Activated CD4-positive, alpha-beta T cell treated with anti-CD3 and anti-CD28 coated beads for 24 hours (primary cell): ENCODE measurements at places on chromosomes 11 and 22.

- no peak for DNase-seq
Measured at GRCh38 chr11:134438542-134439537, 26.8 kb upstream of the B3GAT1 start.

GRCh38 chr11:72292106-72292785, 48.3 kb upstream of the PHOX2A start:
- DNase-seq: no peak

DNA sequence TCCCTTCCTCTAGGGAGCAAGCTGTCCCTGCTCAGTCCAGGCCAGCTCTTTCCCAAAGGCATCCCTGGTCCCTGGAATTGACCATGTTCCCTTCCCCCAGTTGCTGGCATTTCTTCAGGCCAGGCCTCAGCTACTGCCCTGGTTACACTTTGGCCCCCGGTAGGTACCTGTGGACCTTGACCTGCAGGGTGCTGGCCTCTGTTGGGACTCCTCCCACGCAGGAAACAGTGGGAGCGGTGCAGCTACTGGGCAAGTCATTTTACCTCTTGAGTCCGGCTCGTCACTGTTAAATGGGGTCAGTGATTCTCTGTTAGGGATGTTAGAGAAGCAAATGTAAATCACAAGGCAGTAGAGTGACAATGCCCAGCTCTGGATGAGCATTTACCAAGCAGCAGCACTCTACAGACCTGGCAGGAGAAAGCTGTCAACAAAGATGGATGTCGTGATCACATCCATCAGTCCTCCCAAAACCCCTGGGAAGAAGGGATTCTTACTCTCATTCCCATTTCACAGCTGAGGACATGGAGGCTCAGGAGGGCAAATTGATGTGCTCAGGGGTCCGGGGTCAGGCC, 16.9 kb downstream of the MYO7A start:
- DNase-seq: no peak

DNA sequence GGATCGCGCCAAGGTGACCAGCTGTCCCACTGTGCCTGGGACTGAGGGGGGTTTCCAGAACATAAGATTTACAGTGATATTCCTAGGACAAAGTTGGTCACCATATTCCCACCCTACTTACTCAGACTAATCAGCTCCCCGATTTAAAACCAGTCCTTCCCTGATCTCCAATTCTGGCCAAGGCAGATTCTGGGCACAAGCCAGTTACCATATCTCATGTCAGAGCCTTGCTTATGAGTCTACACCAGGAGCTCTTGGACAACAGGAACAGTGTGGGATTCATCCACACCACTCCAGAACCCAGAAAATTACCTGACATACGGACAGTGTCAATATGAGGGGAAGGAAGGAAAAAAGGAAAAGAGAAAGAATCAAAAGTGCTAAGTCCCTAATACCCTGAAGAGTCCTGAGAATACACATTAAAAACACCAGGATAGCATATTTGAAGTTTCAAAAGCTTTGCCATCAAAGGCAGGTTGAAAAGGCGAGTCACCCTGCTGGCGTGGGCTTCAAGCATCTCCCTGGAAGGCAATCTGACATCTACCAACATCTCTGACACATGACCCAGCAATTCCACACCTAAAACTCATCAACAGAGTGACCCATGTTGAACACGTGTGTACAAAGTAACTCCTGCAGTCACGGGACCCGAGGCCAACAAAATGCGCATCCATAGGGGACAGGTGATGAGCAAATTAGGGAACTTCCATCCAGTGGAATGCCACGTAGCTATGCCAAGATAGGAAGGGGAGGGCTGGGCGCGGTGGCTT, 8.0 kb upstream of the IL2RB start:
- DNase-seq: no peak

DNA sequence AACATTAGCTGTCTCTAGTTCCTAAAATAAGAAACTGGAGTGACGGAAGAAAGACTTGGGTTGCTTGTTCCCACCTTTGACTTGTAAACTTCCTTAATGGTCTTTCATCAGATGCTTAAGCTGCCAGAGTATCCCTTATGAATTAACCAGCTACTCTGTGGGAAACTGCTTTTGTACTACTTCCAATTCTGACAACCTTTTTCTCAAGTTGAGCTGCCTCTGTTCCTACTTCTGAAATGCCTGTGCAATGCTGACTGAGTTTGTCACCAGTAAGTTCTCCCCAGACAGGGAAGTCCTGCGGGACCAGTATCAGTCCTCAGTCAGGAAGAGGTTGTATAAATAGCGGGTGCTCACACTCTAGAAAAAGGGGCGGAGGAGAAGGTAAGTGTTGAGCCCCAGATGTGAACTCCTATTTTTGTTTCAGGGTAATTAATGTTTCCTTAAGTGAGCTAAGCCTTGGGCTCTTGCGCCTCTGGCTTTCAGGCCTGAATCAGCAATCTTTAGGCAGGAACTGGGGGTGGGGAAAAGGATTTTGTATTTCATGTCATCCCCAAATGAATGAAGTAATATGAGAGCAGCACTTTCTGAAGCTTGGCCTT, 67.2 kb downstream of the CECR2 start:
- no peak for DNase-seq

DNA sequence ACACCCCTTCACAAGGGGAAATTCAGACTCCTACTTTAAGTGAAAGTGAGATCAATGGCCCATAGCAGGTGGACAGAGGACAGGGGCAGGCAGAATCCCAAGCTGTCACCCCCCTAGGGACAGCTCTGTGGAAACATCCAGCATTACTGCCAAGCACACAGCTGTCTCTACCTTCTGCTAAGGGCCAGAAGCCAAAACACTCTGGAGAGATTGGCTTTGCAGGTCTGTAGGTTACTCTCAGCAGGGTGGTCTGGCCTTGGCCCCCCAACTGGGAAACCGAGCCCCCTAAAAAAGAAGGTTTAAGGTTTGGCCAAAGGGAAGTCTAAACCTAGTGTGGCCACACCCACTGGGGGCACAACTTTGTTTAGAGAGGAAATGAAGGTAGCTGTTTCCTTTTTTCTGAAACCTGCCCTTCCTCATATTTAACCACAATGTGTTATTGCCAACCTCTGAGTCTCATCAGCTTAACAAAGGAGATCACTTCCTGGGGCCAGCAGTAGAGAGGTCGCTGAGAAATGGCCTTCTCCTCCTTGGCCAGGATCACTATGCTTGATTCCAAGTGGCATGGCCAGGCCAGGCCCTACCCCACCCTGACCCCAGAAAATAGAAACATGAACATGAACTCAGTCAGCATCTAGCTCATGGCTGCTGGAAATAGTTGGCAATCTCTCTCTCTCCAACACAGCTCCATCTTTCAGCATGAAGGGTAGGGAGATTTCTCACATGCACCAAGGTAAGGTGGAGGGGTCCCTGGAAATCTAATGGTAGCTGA, 25.9 kb upstream of the SCARF2 start:
- no peak for DNase-seq

- no peak for DNase-seq
Measured at GRCh38 chr11:35289821-35290220, 129.5 kb downstream of the SLC1A2 start.

GRCh38 chr11:127334466-127334865, 333.9 kb upstream of the KIRREL3 start:
- DNase-seq: no peak

DNA sequence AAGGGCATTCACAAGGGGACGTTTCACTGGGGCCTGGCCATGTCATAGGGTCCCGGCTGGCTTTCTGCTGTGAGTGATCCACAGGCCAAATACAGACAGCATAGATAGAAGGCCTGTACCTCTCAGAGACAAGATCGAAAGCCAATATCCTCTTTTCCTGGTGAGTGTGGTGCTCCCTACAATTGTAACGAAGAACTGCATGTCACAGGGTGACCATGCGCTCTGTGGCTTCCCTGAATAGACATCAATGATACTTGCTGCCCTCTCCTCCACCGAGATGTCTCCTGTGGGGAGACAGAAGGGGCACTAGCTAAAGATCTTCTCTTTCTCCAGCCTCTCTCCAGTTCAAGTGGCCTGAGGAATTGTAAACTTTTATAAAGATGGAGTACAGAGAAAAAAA, 226.1 kb upstream of the POU2AF2 start:
- DNase-seq: no peak

DNA sequence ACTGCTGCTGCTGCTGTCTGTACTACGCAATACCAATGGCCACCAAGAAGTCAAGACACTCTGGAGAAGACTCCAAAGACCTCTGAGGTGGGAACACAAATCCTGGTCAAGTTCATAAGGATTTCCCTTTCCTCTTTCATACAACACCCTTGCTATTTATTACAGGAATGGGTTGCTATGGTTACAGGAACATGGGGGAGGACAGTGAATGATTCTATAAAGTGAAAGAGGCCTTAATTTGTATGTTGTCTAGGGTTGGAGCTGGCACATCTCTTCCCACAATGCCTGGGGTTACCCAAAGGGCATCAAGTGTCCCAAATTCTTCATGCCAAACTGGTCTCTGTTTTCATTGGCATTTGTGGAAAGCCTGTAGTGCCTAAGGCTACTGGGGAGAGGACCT, 11.4 kb upstream of the SEC14L3 start:
- DNase-seq: no peak

GRCh38 chr11:103953797-103954486, 82.5 kb upstream of the DDI1 start:
- no peak for DNase-seq

GRCh38 chr11:84909740-84910139, 717.4 kb downstream of the DLG2 start:
- no peak for DNase-seq

DNA sequence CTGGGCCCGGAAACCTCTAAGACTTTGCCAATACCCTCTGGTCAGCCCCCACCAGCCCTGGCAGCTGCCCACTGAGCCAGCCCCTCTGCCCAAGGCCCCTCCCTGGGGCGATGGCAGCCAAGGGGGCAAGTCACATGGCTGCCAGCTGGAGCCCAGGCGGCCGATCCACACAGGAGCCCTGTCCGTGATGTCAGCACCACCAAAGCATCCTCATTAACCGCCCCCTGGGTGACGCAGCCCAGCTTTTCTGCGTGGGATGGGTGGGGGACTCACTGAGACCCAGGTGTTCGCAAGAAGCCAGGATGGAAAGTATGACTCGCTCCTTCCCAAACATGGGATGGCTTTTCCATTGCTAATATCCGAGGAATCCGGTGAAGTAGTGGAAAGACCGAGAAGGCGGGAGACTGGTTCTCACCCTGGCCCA, 46.6 kb upstream of the WNT7B start:
- DNase-seq: no peak

- DNase-seq: no peak
Measured at GRCh38 chr11:110362971-110363509, 66.6 kb upstream of the RDX start.

DNA sequence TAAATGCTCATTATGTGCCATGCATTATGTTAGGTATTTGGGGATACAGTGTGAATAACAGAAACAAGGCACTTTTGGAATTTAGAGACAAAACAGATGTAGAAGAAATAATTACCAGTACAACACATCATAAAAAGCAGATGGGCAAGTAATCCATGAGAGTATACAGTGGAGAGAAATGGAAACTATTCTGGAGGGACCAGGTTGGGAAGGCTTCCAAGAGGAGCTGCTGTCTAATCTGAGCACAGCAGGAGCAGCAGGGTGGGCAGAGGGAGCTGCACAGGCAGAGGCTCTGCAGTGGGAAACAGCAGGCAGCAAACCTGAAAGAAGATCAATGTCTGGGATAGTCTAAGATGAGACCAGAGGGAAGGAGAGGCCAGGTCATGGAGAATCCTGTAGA, 268.7 kb upstream of the CCDC90B start:
- no peak for DNase-seq

GRCh38 chr11:74751303-74751702, 2.7 kb downstream of the RNF169 start:
- no peak for DNase-seq

DNA sequence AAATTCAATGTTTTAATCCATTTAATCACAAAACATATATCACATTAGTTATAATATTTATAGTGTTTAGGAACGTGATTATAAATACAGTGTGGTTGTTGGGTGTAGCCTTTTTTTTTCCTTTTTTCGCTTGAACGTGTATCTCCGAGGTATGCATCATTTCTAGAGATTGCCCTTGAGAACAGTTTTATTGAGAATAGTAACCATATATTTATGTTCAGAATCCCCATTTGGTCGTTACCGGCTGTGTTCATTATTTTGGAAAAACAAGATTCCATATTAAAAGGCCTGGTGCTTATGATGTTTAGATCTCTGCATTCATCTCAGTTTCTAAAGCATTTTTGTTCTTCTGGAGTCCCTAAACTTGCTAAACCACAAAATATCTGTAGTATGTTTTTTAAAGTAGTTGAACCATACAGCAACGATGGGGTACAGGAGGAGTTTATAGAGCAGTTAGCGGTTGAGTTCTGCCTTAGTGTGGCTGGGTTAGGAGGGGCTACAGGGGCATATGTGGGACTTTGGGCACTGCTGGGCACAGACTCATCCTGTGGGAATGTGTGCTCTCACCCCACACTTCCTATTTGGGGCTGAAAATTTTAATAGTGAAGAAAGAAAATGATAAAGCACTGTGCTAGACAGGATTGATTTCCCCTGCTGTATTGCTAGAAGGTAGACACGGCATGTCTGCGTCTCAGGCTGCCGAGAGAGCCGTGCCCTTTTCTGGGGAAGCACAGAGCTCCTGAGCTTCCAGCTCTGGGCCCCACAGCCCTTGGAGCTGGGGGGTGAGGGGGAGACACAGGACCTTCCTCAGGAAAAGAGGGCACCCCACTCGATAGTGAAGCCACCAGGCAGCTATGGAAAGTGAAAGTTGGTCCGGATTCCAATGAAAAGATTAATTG, 81.5 kb upstream of the PPARA start:
- no peak for DNase-seq

GRCh38 chr11:83933008-83933407, 646.8 kb upstream of the CCDC90B start:
- DNase-seq: no peak

GRCh38 chr11:12167061-12168000, 56.9 kb downstream of the MICAL2 start:
- no peak for DNase-seq

- DNase-seq: no peak
Measured at GRCh38 chr22:46752988-46753310, 9.5 kb upstream of the TBC1D22A start.

DNA sequence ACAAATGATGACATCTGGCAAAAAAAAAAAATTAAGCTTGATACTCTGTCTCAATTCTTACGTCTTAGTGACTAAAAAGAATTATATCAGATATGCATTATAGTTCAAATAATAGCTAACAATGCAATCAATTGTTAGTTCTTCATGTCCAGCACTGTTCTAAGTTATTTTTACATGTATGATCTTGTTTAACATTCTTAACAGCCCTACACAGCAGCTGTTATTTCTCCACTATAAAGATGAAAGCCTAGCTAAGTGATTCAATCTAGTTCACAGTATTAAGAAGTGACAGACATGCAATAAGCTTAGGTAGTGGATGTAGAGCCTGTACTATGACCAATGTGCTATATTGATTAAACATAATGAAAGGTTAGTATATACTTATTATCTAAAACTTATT, 4.1 kb downstream of the ZNF214 start:
- DNase-seq: no peak

DNA sequence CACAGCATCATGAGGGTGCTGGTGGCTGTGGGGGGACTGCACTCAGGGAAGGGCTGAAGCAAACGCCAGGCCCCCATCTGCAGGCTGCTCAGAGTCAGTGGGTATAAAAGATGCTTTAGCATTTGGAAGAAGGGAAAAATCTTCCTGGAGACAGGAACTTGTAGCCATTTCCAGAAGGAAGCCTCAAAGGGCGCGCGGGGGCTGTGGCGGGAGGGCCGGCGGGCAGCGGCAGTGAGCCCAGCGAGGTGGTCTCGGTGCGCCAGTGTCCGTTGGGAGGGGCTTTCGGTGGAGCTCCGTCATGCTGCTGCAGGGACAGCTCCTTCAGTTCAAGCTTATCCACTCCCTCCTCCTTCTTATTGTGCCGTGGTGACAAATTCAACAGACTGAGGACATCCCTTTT, 63.0 kb upstream of the PITPNB start:
- no peak for DNase-seq
